Posterior cingulate gyrus (tissue), 11 donors: ENCODE measurements at places on chromosomes 6 and 20.

DNA sequence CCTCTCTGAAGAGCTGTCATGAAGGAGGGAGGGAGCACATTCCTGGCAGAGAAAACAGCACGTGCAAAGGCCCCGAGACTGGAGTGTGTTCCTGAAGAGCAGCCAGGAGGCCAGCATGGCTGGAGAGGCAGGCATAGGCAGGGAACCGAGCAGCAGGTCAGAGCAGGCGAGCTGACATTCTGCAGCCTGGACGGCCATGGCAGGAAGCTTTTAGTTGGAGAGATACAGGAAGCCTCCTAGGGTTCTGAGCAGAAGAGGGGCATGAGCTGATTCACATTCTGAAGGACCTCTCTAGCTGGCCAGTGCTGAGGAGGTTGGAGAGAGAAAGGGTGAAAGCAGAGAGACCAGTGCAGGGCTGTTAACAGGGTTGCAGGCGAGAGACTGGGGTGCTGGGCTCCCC is 29.7 kb downstream of the POFUT1 start:
- DNase-seq = peak; percentile 62

- no peak for DNase-seq
Measured at GRCh38 chr6:136337606-136338005, 48.0 kb upstream of the BCLAF1 start.

DNA sequence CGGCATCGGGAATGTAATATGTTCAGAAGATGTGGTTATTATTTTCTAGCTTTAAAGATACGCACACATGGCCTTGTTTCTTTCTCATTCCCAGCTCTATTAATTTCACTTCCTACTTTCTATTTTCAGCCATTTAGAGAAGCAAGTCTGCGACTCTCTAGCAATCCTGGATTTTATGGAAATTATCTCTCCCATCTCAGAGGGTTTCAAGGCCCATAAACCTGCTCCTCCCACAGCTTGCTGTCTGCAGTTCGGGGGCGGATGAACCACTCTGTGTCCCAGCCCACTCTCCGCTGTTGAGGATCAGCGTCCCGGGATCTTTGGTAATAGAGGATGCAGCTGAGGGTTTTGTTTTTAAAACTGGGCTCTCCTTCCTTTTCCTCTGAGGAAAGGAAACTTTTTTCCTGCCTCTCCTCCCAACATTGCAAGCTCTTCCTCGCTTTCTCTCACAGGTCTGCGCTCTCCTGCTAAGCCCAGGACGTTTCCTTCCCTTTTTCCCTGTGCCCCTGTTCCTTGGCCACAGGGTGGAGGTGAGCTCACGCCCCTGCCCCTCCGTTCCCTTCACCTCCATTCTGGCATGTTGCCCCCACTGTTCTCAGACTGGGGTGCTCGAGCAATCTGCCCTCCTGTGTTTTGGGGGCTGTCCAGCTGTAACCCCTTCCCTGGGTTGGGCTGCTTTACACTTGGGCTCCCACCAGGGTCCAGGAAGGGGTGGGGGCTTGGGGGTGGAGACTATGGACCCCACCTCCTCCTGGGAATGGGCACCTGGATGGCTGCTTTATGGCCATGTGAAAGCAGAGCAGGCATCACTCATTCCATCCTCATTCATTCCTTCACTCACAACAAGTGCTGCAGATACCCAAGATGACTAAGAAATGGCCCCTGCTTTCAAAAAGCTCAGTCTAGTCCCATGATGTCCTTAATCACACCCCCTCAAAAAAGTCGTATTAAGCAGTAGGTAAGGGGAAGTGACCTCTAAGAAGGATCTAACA is 54.9 kb downstream of the ZBTB9 start:
- no peak for DNase-seq

DNA sequence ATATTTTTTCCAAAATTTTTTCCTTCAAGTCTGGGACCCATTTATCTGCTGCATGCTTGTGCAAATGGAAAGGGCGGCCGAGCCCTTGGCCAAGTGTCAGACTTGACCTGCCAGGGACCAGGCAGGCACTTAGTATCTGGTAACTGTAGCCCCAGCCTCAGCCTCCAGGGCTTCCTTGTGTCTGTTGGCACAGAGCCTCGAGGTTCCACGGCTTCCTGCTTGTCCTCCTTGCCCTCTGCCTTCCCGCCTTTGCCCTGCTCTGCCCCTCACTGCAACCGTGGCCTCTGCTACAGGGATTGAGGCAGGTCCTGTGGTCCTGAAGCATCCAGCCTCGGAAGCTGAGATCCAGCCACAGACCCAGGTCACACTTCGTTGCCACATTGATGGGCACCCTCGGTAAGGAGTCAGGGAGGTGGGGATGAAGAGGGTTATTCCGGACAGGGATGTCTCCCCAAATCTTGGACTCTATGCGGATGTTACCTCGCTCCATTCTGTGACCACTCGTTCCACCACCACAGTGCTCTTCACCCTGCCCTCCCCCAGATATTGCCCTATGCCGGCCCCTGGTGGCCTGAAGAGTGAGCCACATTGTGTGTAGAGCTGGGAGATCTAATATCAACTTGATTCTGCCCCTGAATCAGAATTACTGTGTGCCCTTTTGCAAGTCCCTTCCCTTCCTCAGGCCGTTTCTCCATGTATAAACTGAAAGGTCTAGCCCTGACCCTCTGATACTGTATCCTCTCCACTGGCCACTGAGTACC is 41.5 kb upstream of the SRF start:
- no peak for DNase-seq

GRCh38 chr6:151763303-151763702 is 44.2 kb upstream of the ESR1 start:
- DNase-seq = no peak
